Heart right ventricle (tissue), 16 donors: ENCODE measurements at places on chromosomes 16 and 17. TPM values are rescaled to one million over a fixed set of nuclear protein-coding genes. Genes with fewer than 3 reads are reported as not detected.

Gene SLC6A4
- total RNA-seq, result 0.59 TPM

Gene LGALS9B
- not detected for total RNA-seq

Gene TMEM186
- total RNA-seq, result 13.9 TPM

Gene CNTROB
- 14.4 TPM for total RNA-seq

- DNase-seq, result no peak
- no peaks in the 10 kb centered on the region for H3K4me1 ChIP-seq
- H3K4me3 ChIP-seq, result no peak overlapping the region
- no peaks in the 10 kb centered on the region for H3K36me3 ChIP-seq
- no peak overlapping the region for H3K27ac ChIP-seq
- no peaks in the 10 kb centered on the region for H3K27me3 ChIP-seq
These were observed 61.9 kb downstream of the MPHOSPH6 start for GRCh38 chr16:82108100-82108499.

DNA sequence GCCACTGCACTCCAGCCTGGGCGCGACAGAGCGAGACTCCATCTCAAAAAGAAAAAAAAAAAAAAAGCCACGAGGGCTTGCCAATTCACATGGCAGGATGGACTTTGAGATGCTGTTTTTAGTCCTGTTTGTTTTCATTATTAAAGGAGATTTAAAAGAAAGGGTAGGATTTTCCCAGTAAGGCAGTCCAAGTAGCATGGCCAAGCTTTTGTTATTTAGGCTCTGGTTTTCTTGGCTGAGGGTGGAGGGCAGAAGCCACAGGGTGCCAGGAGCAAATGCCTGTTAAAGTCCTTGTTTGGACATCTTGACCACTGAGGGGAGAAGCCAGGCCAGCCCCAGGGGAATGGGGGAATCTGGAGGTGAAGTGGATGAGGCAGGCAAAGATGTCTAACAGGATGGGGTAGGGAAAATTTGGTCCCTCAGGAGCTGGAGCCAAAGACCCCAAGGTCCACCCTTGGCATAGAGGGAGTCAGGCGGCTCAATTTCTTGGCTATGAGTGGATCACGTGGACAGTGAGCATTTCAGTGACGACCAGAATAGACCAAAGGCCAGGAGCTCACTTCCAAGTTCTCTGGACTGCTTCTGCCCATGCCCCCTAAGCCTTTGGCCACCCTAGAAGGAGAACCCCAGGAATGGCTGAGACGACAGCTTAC is 20.8 kb upstream of the PLLP start:
- peaks cover 41% of the 10 kb centered on the region for H3K4me1 ChIP-seq
- no peak for DNase-seq
- H3K27me3 ChIP-seq, result no peaks in the 10 kb centered on the region
- no peak overlapping the region for H3K4me3 ChIP-seq

Gene MT1B
- not detected for total RNA-seq

- no peak overlapping the region for H3K4me3 ChIP-seq
- no peak overlapping the region for H3K27ac ChIP-seq
- no peaks in the 10 kb centered on the region for H3K4me1 ChIP-seq
- H3K27me3 ChIP-seq, result no peaks in the 10 kb centered on the region
- DNase-seq, result no peak
- no peaks in the 10 kb centered on the region for H3K36me3 ChIP-seq
These were observed 346.9 kb upstream of the PSMD7 start for GRCh38 chr16:73949574-73950320.

- no peak overlapping the region for H3K27ac ChIP-seq
- no peak overlapping the region for H3K4me3 ChIP-seq
- no peaks in the 10 kb centered on the region for H3K27me3 ChIP-seq
- H3K4me1 ChIP-seq, result no peaks in the 10 kb centered on the region
- DNase-seq, result no peak
- no peaks in the 10 kb centered on the region for H3K36me3 ChIP-seq
These were observed 10.8 kb downstream of the SSH2 start for GRCh38 chr17:29918922-29919856.

- H3K27me3 ChIP-seq, result peaks cover 8% of the 10 kb centered on the region
- no peaks in the 10 kb centered on the region for H3K4me1 ChIP-seq
- H3K4me3 ChIP-seq, result no peak overlapping the region
These were observed 160.9 kb upstream of the CDH5 start for GRCh38 chr16:66205287-66206231.
